Breast epithelium (tissue), 4 donors: ENCODE measurements at places on chromosomes 1 and 21. TPM values are rescaled to one million over a fixed set of nuclear protein-coding genes. Genes with fewer than 3 reads are reported as not detected.

DNA sequence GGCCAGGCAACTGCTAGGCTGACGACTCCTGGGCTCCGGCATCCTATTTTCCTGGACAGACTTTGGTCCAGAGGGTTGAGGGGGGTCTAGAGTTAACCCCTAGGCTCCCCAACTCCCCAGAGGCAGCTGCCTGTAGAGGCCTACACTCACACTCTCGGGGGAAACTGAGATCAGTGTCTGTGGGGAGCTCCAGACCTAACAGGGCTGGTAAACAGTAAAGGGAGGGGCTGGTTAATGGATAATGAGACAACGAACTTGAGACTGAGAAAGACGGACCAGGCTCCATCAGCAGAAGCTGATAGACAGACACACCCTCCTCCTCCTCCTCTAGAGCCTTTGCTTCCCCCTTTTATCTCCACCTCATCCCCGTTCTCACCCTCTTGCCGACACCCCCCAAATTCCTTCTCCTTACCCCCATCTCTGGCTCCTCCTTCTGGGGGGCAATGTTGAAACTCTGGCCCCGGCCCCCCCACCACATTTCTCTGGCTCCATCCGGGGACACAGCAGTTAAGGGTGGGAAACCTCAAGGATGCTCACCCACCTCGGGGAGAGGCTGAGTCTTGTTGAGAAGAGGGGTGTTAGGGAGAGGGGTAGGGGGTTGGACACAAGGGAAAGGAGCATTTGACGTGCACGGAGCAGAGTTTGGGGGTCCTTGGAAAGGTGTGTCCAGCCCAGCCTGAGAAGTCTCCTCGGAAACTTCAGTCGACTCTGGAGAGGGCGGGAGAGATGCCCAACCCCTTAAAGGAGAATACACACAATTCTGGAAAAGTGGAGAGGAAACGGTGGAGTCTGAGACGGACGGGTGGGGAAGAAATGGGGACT, at the start of gene MTMR11:
Gene MTMR11 (minus strand): TSS at position 710 of the 822 bp plus-strand sequence. CDS start 232 bp downstream, at position 478.
- no peak for DNase-seq

DNA sequence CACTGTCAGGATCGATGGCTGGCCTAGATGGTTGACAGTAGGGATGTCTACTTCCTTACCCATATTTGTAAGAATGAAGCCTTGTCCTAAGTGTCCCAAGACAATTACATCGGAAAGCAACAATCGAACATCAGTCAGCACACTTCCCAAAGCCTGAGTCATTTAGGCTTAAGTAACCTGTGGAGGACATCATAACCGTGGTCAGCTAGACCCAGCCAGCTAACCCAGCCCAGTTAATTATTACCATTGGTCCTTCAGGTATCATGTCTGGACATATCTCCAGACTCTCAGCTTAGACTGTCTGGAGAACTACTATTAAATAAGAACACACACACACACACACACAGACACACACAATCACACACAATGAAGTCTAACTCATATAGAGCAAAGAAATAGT, 264.7 kb downstream of the TRABD2B start:
- DNase-seq: no peak

GRCh38 chr1:10816743-10817369, 20.4 kb upstream of the CASZ1 start:
- no peak for DNase-seq

GRCh38 chr1:214494706-214495105, 56.7 kb downstream of the PTPN14 start:
- no peak for DNase-seq

KAZN gene
- total RNA-seq: 12.2 TPM

GUCA2B gene
- total RNA-seq: not detected

DNA sequence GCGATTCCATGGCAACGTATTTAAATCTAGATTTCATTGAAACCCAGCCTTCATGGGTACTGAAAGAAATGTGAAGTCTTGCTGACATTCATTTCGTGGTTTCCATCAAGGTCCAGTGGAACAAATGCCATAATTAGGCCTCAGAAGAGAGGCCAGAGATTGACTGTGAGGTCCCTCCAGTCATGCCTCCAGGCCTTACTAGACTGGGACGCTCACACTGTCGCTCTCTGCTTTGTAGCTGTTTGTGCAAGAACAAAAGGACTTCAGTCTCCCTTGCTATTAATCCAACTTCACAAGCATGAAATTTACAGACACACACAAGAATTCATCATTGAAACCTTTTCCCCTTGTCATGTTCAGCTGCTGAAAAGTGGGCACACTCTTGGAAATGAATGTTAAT, 180.4 kb upstream of the FOXD3 start:
- DNase-seq: no peak

DNA sequence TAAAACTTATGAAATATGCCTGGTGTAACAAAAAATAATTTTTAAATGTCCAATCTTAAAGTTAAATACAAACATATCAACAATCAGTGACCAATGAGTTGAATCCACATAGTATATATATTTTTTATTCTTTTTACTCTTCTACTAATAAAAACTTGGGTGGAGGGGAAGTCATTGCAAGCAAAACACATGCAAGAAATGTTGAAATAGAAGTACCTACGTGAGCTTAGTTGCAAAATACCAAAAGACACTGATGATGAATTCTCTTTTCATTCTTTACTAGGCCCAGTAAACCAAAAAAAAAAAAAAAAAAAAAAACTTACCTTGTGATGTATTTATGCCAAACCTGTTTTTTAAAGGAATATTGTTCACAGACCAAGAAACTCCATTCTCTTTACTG, 26.4 kb upstream of the PLA2G4A start:
- no peak for DNase-seq
